Muscle of back (tissue), 13 donors: ENCODE measurements at places on chromosomes 2 and 18. TPM values are rescaled to one million over a fixed set of nuclear protein-coding genes. Genes with fewer than 3 reads are reported as not detected.

- no peak for DNase-seq
Measured at GRCh38 chr2:44943693-44944101, 2.2 kb downstream of the SIX3 start.

DNA sequence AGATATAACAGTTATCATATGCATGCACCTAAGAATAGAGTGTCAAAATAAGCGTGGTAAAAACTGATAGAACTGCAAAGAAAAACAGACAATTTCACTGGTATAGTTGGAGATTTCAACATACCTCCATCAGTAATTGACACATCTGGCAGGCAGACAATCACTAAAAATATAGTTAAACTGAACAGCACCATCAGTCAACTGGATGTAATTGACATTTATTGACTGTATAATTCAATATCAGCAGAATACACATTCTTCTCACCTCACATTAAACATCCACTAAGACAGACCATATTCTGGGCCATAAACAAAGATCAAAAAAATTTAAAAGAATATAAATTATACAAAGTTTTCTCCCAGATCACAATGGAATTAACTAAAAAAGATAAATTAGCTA lies 378.5 kb upstream of the RGPD4 start:
- no peak for DNase-seq

- DNase-seq = no peak
Measured at GRCh38 chr2:122707224-122707824, 951.9 kb downstream of the TSN start.

DNA sequence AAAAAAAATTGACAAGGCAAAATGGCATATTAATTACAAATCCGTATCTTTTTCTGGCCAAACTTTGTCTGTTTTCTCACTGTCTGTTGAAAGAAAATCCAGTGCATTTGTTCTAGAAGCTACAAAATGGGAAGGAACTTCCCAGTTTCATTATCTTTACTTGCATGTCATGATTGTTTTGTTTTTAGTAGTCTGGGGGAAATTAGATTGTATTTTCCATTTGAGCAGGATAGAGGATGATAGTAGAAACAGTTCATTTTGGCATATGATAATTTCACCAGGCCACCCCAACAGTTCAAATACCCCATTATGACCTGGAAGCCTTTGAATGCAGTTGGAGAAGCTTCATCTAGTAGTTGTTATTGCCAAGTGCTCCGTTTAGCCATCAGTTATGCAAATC lies 77.5 kb upstream of the RANBP2 start:
- DNase-seq = no peak

EFR3B gene
- 4.5 TPM for polyA plus RNA-seq

SNTG2 gene
- polyA plus RNA-seq = not detected

CNRIP1 gene
- polyA plus RNA-seq = 28.8 TPM

CCDC141 gene
- 53.2 TPM for polyA plus RNA-seq
